ENCODE measurements at places on chromosomes 16 and 17. TPM values are rescaled to one million over a fixed set of nuclear protein-coding genes. Genes with fewer than 3 reads are reported as not detected.

The ATAD5 gene
- 25.6 TPM for total RNA-seq

The QRICH2 gene
- 2.8 TPM for total RNA-seq

The WNT3 gene
- total RNA-seq: 2.0 TPM

The CASKIN2 gene
- 32.3 TPM for total RNA-seq

The KLHL11 gene
- 12.8 TPM for total RNA-seq

The PARD6A gene
- total RNA-seq: 15.1 TPM

The LPO gene
- total RNA-seq: 0.52 TPM

The TMEM100 gene
- 0.48 TPM for total RNA-seq

The MYH11 gene
- total RNA-seq: 0.71 TPM

The ALOX15 gene
- 1.5 TPM for total RNA-seq

The CHST6 gene
- 25.4 TPM for total RNA-seq

The TVP23A gene
- 3.1 TPM for total RNA-seq

The CRHR1 gene
- 0.56 TPM for total RNA-seq

The TMEM238L gene
- not detected for total RNA-seq

The NLRC3 gene
- 0.21 TPM for total RNA-seq

The TNFSF12 gene
- total RNA-seq: 5.5 TPM

The SEPTIN1 gene
- total RNA-seq: 0.84 TPM

The ZG16 gene
- total RNA-seq: not detected

The ZDHHC7 gene
- total RNA-seq: 40.5 TPM

The GHDC gene
- total RNA-seq: 7.1 TPM

The CALCOCO2 gene
- total RNA-seq: 31.8 TPM

The RGS11 gene
- 1.1 TPM for total RNA-seq

The TM4SF5 gene
- total RNA-seq: not detected

The MYH3 gene
- total RNA-seq: 0.99 TPM

The GP1BA gene
- total RNA-seq: not detected

The CAMTA2 gene
- 11.4 TPM for total RNA-seq

The MYH1 gene
- total RNA-seq: not detected
